ENCODE measurements at places on chromosomes 13 and 19.

DNA sequence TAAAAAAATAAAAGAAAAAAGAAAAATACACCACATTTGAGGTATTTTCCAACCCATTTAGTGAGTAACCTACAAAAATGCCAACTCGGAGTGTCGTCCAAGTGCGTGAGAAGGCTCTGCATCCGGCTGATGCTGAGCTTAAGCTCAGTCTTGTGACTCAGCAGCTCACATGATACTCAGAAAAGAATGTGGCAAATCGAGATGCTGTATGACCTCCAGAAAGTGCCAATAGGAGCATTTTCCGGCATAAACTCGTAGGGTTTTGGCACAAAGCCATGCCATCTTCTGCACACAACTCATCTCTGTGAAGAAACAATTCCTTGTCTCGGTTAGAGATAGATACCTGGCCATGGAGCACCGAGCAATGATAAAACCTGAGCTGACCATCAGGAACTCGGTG lies 58.5 kb downstream of the TRPM4 start:
- peak; percentile 64 for DNase-seq

- no peak for DNase-seq
Observed at GRCh38 chr13:50916701-50917184, 7.2 kb downstream of the RNASEH2B start.

- peak; percentile 6 for DNase-seq
Observed at GRCh38 chr13:64551755-64552154, 2678.4 kb downstream of the PCDH9 start.

- DNase-seq, result no peak
Observed at GRCh38 chr19:23908165-23908564, 6.5 kb upstream of the ZNF726 start.

DNA sequence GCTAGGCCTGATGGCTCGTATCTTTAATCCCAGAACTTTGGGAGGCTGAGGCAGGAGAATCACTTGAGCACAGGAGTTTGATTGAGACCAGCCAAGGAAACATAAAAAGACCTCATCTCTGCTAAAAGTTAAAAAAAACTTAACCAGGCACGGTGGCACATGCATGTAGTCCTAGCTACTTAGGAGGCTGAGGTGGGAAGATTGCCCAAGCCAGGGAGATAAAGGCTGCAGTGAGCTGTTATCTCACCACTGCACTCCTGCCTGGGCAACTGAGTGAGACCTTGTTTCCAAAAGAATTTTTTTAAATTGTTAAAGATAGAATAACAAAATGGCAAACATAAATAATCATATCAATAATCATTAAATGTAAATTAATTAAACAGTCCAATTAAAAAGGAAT lies 365.8 kb downstream of the MTUS2 start:
- no peak for DNase-seq

DNA sequence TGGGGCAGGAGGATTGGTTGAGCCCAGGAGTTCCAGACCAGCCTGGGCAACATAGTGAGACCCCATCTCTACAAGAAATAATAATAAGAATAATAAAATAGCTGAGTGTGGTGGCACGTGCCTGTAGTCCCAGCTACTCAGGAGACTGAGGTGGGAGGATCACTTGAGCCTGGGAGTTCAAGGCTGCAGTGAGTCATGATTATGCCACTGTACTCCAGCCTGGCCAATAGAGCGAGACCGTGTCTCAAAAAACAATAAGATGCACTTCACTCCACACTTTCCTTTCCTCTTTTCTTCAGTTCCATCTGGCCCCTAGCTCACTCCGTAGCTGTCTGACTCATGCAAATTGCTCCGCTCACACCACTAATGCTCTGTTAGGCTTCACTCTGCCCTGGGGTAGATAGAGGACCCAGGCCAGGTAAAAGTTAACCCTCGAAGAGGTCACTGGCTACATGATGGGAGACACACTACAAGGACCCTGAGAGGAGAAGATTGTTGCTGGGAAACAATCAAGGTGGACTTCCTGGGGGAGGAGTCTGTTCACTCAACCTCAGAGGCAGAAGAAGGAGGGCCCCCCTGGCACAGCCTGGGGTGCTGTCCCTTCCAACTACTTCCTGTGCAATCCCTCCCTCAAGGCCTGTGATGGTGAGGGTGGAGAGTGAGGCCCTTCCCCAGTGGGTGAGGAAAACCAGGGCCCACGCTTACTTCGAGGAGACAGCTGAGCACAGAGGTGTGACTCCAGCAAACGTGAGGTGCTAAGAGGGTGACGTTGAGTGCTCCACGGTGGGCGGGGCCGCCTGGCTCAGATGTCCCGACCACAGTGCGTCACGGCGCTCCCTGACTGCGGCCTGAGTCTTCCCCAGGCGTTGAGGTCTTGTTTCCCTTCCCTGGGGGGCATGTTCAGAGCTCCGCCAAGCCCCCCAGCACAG lies 8.8 kb upstream of the TNFSF9 start:
- no peak for DNase-seq

DNA sequence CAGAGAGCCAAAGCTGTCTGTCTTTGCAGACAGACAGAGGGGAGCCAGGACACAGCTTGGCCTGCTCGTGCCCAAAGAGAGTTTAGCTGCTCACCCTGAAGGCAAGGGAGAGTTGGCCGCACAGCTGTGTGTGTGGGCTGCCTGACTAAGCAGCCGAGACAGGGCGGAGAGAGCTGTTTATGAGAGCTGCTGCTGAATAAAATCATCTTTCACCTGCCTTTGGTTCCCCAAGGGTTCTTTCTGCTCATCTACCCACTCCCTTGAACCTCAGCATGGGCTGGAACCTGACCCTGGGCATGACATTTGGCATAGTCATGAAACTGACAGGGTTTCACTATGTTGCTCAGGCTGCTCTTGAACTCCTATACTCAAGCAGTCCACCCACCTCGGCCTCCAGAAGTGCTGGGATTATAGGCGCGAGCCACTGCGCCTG lies 98.2 kb downstream of the RBM26 start:
- peak; percentile 16 for DNase-seq

GRCh38 chr13:96033220-96034015 lies 19.8 kb downstream of the UGGT2 start:
- DNase-seq, result no peak

DNA sequence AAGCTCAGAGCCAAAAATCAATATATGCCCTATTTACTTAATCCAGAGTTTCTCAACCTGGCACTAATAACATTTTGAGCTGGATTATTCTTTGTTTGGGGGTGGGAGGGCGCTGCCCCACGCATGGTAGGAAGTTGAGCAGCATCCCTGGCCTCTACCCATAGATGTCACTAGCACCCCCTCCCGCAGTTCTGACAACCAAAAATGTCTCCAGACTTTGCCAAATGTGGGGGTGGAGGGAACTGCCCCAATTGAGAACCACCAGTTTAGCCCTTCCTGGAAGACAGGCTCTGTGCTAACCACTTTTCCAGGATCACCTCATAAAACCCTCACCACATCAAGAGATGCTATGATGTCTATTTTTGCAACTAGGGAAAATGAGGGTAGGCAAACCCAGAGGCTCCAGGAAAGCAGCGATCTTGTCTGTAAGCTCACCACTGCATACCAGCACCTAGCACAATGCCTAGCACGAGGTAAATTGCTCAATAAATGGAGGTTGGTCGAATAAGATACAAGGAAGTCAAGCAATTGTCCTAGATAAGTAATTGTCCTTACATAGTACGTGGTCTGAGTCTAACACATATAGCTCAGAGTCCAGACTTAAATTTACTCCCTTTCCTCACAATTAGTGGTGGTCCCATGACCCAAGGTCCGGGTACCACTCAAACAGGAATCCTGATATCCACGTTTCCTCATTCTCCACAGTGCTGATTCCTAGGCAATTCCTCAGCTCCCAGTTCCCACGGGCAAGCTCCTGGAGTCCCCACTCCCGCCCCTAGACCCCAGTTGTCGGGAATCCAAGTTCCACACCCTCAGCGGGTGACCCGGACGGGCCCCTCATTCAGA lies 892 bp downstream of the TRIR start:
- peak; percentile 51 for DNase-seq

- no peak for DNase-seq
Observed at GRCh38 chr13:67330149-67330548, 100.0 kb upstream of the PCDH9 start.

- DNase-seq, result no peak
Observed at GRCh38 chr19:35792312-35792711, 16.9 kb downstream of the ARHGAP33 start.

DNA sequence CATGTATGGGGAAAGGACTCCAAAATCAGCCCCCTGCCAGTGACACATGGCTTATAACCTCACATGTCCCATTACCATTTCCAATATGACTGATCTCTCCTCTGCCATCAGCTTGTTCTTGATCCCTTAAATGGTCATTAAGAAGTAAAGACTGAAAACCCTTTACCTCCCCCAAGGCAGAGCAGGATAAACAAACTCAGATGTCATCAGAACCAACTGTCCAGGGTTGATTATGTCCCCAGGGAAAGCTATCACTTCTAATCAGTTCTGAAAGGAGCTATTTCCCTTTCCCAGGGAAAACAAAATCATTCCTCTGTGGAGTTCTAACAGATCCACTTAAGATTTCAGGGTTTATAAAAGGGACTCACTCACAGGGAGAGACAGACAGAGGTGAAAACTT lies 350.9 kb downstream of the SUCLA2 start:
- no peak for DNase-seq

DNA sequence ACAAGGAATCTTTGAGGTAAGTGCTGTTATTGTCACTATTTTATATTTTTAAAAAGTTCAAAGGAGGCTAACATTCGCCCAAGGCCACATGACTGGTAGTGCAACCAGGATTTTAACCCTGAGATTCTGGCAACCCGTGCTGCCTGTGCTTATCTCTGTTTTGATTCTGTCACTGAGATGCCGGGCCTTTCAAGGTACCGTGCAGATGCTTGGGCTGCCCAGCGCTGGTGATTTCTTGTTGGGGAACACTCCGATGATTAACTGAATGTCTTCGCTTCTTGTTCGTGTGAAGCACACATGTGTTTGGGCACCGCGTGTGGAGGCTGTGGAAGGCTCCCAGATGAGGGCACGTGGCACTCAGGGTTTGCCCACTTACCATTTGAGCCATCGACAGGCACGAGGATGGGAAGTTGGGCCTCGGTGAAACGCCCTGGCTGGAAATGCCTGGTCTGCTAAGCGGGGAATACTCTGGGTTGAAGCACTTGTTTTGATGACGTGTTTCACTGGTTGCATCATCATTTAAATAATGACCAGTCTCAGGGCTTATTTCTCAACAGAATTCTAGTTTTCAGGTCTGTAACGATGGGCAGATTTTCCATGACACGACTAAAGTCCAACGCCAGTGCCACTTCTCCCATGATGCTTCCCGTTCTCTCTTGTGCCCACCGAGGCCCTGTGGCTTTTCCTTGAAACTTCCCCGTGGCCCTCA lies 392.7 kb downstream of the FGF9 start:
- DNase-seq, result no peak
